Stimulated activated CD8-positive, alpha-beta memory T cell treated with anti-CD3 and anti-CD28 coated beads, Interleukin-2, amount 100 ng/mL, for 1 hour (primary cell): ENCODE measurements at places on chromosomes 13 and 19.

GRCh38 chr13:25973085-25973484 is 78.7 kb downstream of the SHISA2 start:
- no peak for DNase-seq

GRCh38 chr13:37139356-37139755 is 33.9 kb upstream of the CSNK1A1L start:
- DNase-seq, result no peak

GRCh38 chr13:28657784-28658538 is 969 bp upstream of the POMP start:
- DNase-seq, result no peak

DNA sequence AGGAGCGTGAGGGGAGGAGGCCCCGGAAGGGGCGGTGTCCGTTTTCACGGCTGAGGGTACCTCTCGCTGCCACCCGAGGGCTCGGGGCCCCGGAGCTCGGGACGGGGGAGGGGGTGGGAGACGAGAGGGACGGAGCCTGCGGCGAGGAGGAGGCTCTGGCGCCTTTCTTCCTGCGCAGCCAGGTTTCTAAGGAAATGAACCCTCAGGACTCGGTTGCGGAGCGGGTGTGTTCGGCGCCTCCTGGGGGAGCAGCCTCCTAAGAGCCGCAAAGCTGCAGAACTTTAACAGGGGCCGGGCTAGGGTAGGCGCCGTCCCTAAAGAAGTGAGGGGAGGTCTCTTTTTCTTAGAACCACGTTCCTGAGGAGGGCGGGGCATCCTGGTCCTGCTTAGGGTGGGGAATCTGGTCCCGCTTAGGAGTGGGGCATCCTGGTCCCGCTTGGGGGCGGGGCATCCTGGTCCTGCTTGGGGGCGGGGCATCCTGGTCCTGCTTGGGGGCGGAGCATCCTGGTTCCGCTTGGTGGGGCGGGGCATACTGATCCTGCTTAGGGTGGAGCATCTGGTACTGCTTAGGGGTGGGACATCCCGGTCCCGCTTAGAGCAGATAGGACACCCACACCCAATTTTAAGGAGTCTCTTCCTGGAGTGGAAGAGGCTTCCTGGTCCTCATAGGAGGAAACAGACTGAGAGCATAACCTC is 6.2 kb downstream of the SYT5 start:
- DNase-seq, result no peak

DNA sequence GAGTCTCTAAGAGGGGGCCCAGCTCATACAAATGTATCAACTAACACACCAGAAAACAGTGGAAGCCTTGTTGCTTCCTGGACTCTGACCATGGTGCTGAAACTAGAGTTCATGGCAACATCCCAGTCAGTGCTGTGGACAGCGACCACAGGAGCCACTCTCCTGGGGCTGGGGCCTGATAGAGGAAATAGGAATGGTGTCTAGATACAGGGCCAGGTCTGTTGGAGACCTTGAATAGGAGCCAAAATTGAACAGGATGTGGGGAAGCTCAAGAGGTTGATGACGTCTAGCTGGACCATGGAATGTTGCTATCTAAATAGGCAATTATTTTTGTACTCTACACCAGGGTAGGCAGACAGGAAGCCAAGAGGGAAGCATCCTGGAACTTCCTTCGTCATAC is 21.7 kb downstream of the LILRB4 start:
- no peak for DNase-seq

- DNase-seq, result no peak
Measured at GRCh38 chr19:4722671-4723594, 709 bp downstream of the DPP9 start.

- DNase-seq, result no peak
Measured at GRCh38 chr13:100962585-100962984, 288.0 kb upstream of the TMTC4 start.
